ENCODE measurements at places on chromosomes 12 and 14. TPM values are rescaled to one million over a fixed set of nuclear protein-coding genes. Genes with fewer than 3 reads are reported as not detected.

DNA sequence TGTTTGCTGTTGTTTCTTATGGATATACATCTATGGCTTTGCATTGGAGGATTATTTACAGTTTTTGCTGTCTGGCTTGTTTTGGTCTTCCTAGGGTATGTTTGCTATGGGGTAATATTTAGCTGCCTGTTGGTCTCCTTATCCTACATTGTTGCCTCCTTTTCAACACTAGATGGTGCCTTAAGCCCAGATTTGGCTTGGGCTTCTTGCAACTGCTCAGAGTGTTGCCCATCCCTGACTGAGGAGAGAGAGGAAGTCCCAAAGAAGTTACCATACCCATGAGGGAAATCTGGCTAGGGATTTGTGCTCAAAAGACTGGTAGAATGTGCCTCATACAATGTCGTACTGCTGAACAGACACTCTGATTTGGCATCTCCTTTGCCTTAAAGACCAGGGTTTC is 94.6 kb upstream of the MUCL1 start:
- DNase-seq, result peak; percentile 74

DNA sequence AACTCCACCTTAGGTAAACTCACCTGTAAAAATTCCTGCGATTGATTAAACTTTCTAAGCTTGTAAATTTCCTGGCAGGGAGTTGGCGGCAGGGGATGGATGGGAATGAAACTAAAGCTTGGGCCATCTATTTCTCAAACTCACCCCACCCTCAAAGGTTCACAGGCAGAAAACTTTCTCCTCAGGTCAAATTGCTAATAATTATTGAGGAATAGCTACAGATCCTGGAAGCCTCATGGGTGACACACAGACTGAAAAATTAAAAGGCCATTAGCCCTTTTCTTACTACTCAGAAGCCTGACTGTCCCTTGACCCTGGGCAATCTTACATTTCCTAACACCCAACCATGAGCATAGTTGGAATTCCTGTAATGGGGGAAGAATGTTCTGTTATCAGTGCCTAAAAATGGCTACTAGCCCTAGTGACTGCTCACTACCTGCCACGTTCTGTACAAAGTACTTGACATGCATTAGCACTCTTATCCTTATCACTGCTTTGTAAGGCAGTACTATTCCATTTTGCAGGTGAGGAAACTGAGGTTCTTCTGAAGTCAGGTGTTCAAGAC is 12.4 kb upstream of the SYNDIG1L start:
- DNase-seq, result no peak

DNA sequence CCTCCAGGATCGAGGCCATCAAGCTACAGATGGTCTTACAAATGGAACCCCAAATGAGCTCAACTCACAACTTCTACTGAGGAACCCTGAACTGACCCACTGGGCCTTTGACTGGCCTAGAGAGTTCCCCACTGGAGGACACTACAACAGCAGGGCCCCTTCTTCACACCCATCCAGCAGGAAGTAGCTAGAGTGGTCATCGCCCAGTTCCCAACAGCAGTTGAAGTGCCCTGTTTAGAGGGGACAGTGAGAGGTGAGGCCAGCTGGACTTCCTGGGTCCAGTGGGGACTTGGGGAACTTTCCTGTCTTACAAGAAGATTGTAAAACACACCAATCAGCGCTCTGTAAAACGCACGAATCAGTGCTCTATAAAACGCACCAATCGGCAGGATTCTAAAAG is 247.9 kb upstream of the BTG1 start:
- no peak for DNase-seq

GRCh38 chr14:65957631-65958205 is 528.5 kb upstream of the CCDC196 start:
- peak; percentile 67 for DNase-seq

DNA sequence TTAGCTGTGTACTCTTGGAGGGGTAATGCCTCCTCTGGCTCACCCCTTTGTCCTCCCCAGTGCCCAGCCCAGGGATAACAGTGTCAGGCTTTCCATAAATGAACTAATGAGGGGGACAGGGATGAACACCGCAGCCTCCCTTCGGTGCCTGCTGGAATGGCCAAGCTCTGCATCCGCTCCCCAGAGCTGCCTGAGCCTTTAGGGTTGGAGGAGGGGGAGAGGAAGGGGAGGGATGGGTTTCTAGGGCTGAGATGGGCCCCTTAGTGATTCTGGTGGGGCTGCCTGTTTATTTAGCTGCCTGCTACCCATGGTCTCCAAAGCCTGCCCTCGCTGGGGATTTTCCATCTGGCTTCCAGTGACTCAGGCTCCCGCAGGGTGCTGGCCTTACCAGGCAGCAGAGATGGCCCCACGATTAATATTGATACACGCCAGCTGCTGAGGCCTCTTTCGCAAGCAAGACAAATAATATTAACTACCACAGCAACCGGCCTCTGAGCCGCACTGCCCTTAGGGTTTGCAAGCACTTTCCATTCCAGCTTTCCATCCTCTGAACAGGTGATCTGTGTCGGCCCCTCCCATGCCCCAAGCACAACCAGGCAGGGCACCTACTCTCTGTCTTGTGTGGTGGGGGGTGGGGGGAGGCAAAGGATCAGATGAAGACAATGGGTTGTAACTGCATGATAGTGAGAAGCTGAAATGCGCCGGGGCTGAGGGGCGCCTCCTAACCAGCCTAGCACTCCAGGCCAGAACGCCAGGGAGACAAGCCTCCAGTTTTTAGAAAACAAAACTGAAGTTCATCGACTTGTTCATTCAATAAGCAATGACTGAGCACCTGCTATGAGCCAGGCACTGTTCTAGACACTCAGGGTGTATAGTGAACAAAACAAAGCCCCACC is 56.7 kb downstream of the C14orf132 start:
- DNase-seq, result no peak

GRCh38 chr12:97288531-97288930 is 174.1 kb upstream of the RMST start:
- DNase-seq, result no peak

GRCh38 chr14:64303471-64303917 is 9.3 kb upstream of the ESR2 start:
- DNase-seq, result peak; percentile 49

DNA sequence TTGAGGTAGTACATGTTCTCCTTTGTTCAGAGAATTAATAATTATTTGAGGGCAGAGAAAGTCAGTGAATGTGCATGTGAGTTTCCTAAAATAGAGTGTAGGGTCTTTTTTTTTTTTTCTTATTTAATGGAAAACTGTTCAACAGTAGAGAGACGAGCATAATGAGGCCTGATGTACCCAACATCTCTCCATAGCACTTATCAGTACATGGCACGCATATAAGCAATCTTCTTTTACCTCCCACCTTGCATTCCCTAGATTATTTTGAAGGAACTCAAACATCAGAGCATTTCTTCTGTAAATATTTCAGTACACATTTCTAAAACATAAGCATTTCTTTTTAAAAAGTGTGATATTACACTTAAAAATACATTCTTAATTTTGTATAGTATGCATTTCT is 87.8 kb downstream of the KTN1 start:
- DNase-seq, result no peak

GRCh38 chr12:29782285-29782870 is 1.4 kb downstream of the TMTC1 start:
- no peak for DNase-seq

DNA sequence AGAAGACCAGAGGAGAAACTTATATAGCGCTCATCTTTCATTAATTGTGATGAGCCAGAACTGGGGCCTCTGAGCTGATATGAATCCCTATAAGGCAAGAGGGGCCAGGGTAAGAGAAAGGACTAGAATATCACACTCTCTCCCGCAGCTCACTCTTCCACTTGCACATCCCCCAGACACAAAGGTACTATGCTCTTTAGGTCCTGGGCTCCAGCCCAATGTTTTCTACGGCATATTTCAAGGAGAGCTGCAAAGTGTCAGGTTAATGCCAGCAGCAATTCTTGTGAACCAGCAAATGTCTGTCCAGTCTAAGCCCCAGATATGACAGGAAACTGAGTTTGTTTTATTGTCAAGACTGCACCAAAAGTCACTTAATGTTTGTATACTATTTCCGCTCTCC is 29.4 kb downstream of the PPP2R5E start:
- DNase-seq, result no peak

DNA sequence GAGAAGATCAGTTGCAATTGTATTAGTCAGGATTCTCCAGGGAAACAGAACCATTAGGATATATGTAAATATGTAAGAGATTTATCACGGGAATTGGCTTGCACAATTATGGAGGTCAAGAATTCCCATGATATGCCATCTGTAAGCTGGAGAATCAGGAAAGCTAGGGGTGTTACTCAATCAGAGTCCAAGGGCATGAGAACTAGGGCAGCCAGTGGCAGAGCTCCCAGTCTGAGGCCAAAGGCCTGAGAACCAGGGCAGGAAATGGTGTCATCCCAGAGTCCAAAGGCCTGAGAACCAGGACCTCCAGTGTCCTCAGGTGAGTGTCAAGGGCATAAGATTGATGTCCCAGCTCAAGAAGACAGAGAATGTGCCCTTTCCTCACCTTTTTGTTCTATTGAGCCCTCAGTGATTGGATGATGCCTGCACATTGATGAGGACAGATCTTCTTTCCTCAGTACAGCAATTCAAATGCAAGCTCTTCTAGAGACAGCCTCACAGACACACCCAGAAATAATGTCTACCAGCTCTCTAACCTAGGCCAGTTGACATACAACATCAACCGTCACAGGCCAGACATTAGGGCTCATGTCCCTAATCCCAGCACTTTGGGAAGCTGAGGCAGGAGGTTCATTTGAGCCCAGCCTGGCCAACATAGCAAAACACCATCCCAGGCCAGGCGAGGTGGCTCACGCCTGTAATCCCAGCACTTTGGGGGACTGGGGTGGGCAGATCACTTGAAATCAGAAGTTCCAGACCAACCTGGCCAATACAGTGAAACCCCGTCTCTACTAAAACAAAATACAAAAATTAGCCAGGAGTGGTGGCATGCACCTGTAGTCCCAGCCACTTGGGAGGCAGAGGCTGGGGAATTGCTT is 34.9 kb upstream of the ZNF740 start:
- no peak for DNase-seq

- no peak for DNase-seq
Measured at GRCh38 chr12:110862329-110862728, 15.5 kb downstream of the CCDC63 start.

- no peak for DNase-seq
Measured at GRCh38 chr12:6420364-6420763, 24.4 kb upstream of the CD27 start.

DNA sequence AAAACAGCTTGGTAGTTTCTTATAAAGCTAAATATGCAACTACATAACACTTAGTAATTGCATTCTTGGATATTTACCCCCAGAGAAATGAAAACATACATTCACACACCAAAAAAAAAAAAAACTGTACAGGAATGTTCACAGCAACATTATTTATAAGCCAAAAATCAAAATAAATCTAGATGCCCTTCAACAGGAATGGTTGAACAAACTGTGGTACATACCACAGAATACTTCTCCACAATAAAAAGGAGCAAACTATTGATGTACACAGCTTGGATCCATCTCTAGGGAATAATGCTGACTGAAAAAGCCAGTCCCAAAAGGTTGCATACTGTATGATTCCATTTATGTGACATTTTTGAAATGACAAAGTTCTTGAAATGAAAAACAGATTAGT is 62.1 kb upstream of the SLC38A4 start:
- DNase-seq, result no peak

DNA sequence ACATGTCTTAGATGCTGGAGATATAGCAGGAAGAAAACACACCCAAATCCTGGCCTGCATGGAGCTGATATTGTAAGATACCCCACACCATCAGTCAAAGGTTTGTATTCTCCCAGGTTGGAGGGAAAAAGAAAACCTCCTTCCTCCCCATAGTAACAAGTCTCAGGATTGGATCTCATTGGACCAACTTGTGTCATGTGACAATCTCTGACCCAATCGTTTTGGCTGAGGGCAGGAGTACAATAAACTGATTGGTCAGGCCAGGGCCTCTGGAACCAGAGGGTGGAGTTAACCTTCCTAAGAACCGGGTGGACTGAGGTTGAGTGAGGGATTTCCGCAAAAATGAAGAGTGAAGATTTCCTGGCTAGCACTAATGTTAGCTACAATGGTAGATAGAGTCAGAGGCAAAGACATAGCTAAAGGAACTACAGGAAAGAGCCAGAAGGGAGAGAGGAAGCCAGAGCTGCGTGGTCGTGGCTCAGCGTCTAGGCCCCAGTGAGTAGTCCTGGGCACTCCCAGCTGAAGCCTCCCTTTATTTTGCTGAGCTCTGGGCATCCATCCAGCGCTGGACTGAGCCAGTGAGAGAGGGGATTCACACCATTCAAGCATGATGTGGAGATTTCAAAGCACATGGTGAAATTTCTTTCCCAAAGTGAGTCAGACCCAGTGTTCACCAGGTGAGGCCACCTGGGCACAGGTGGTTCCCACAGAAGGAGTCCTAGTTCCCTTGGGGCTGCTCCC is 219.9 kb downstream of the AACS start:
- DNase-seq, result no peak

DNA sequence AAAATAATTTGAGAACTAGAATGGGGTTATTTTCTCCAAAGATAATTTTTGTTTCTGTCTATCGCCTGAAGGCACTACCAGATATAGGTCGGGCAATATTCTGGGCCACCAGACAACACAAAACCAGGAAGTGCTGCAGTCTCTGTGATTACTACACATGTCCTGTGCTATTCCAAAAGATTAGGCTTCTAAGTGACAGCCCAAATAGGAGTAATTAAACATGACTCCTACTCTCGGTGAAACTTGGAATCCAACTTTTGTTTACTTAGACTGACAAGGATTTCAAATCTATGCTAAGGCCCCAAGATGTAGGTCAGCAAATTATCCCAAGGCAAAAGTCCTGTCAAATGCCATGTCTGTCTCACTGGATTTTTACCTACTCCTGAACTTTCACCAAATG is 157.6 kb upstream of the LRFN5 start:
- DNase-seq, result no peak

DNA sequence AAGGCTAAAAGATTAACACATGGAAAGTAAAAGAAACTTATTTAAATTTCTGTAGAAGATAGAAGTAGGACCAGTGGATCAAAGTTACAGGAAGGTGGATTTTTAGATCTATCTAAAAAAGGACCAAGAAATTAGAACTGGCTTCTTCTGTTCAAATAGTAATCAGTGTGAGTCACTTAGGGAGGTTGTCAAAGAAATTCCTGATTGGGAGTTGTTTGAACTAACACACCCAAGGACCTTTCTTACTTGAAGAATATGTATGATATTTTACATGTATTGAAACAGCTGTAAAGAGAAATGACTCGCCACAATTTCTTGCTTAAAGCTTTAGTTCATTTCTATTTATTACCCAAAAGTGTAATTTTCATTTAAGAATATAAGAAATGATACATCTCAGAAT is 256.9 kb downstream of the RAD51B start:
- DNase-seq, result no peak

FKBP11 gene
- 43.6 TPM for total RNA-seq

RNF212B gene
- total RNA-seq, result 0.39 TPM

ZBTB1 gene
- total RNA-seq, result 34.5 TPM

RD3L gene
- total RNA-seq, result not detected

CLEC4C gene
- 0.26 TPM for total RNA-seq

PLEKHH1 gene
- total RNA-seq, result 35.3 TPM

TMEM179 gene
- 11.4 TPM for total RNA-seq

Data from H9 (cell line).